MCF 10A (cell line): ENCODE measurements at places on chromosomes 4 and X. TPM values are rescaled to one million over a fixed set of nuclear protein-coding genes. Genes with fewer than 3 reads are reported as not detected.
A peak's percentile ranks its signal among the peaks of the same experiment; 100 is the strongest.

SLC34A2 gene
- total RNA-seq: not detected in 2 replicates

WDR17 gene
- total RNA-seq: 1.3 and 1.5 TPM in 2 replicates

TAF7L gene
- total RNA-seq: 0.21 TPM in 1 of 2 replicates, not detected in the other

PAGE1 gene
- not detected in 2 replicates for total RNA-seq

STBD1 gene
- 3.7 and 5.7 TPM in 2 replicates for total RNA-seq

KIT gene
- total RNA-seq: not detected in 2 replicates

HMX1 gene
- total RNA-seq: not detected in 2 replicates

GRCh38 chr4:36332023-36332781 lies 50.8 kb downstream of the DTHD1 start:
- DNase-seq: no peak

DNA sequence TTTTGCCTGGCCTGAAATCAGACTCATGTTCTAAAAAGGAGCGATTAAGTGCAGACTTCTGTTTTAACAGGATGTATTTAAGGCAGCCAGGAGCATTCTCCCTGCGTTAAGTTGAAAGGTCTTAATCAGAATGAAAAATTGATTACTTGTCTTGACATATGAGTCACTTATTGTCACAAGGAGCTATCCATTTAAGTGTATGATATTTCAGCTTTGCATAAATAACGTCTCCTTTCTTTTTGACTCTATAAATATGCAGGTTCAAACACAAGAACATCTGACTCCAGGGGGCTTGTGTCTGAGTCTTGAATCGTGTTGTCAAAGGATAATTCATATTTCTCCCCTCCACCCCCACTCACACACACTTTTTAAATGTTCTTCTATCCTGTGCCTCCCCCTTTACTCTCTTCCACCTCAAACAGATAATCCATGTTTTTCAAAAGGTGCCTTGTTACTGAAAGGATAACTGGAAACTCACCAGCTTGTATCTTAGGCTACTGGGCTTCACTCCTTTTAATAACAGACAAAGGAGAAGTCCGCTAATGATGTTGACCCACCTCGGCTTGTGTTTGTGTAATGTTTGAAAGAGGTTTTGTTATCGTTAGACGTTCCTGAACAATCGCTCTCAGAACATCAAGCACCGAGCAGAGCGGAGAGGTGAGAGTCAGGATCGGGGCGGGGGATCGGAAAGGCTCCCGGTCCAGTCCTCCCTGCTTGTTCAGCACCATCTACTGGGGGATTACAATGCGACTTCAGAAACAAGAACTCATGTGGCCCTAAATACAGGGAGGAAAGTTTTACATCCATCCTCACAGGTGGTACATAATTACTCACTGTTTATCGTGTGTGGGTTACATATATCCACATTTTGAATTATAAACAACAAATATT lies 107.5 kb upstream of the RPL34 start:
- DNase-seq: no peak

- no peak for DNase-seq
Measured at GRCh38 chr4:52984462-52984881, 122.4 kb downstream of the RASL11B start.

DNA sequence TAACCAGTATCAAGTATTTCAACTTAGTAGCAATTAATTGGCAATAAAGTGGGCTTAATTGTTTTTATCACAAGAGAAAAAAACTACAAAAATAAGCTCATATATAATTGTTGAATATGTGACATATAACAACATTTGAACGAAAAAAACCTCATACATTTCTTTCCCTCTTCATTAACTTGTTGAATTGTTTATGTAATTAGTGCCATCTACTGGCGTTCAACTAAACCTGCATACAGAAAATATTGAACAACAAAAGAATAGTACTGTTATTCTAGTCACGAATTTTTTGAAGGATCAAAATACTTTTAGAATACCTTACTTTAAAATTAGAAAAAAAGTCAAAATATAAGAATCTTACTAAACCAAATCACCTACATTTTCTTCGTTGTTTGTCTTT lies 586.5 kb upstream of the FTHL17 start:
- DNase-seq: peak; percentile 42

- DNase-seq: no peak
Measured at GRCh38 chrX:44253575-44253942, 89.9 kb downstream of the EFHC2 start.

DNA sequence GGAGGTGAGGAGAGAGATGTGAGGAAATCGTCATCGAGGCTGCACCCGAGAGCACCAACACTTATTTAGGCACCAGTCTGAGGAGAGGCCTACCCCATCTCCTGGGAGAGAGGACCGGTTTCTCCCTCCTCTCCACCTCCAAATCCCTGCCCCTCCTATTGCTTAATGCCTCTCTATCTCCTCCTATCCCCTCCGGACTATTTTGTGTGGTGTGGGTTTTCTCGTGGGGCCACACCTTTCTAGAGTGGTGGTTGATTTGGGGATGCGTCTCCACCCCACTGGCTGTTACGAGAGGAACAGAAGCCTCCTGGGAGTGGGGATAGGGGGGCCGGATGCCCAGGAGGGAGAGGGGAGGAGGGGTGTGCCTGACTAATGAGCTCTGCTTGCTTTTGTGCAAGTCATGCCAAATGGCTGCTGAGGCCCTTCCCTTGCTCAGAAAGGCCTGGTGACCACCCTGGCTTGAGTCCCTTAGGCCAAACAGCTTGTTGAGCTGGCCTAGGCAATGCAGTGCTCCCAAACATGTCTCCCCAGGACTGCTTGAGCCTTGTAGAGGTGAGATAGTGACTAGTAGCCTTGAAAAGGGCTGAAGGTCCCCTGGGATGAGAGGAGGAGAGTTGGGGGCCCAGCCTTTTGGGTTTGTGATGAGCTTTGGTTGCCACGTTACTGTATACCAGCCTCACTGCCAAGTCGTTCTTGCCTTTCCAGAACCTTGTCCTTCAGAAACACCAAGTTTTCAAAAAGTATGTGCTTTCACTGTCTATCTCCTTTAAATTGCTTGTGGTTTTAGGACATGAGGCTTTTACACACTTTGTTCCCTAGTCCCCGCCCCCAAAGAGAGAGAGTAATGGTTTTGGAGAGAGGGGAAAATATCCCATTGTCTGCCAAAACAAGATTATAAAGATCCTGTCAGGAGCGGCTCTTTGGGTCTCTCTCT lies 1.2 kb downstream of the MSN start:
- peak; percentile 85 for DNase-seq

DNA sequence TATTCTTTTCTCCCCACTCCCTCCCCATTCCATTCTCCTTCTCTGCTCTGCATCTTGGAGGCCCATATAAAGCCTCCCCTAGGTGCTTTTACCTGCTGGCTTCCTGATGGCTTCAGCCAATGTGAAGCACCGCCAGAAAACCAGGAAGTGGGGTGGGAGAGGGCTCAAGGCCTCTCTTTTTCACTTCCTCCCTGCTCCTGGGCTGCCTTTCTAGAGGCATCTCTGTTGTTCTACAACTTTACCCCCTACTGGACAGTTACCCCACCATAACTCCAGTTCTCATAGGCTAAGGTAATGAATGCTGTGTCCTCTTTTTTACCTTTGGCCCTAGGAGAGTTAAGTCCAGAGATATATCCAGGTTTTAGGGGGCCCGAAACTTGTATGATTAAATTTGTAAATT lies 62.4 kb upstream of the PPARGC1A start:
- no peak for DNase-seq

- no peak for DNase-seq
Measured at GRCh38 chrX:133709501-133709900, 275.9 kb downstream of the GPC3 start.

- DNase-seq: no peak
Measured at GRCh38 chrX:338836-339400, 20.3 kb upstream of the GTPBP6 start.

DNA sequence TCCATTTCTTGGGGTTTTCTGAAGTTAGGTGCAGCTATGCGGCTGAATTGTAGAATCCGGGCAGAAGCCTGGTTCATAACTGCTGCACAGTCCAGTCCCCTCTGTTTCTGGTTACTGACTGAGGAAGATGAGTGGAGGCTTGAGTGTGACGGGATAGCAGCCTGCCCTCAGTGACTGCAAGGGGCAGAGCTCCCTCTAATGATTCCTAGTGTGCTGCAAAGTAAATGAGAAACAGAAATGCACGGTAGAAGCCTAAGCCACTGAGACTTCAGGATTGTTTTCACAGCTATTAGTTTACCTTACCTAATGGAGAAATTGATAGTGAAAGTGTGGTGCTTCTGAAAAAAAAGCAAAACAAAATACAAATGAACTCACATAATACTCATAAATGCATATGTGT lies 189.2 kb downstream of the GPM6A start:
- DNase-seq: no peak

DNA sequence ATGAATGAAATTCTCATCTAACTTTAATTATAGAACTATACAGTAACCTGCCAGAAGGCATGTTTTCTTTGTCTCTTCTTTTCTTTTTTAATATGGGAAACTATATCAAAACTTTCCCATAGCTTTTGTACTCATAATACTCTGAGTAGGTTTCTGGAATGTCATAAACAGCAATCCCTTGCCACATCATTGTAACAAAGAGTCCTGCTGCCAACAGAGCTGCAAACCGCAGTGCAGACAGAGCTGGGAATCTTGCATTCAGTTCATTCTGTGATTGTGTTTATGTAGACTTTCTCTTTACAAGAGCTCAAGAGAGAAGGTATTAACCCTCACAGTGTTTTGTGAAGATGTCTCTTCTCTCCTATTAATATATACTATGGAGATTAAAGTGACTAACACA lies 304.4 kb upstream of the SLIT2 start:
- DNase-seq: peak; percentile 75

DNA sequence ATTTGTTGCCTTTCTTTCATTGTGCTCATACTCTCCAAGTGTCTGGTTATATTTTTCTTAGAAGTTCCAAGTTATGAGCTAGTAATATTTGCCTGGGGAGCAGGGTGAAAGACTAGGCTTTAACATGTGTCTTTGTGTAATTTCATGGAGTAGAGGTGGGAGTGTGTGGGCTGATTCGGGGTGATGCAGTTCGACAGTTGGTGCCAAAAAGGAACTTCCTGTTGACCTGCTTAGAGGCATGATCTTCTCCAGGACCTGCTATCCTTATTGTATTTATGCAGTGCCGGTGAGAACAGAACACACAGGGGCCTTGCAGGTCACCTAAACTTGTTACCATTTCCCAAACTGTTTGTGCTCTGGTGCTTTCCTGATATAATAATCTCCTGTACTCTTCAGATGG lies 21.2 kb downstream of the USP53 start:
- DNase-seq: peak; percentile 10

GRCh38 chr4:173213296-173213695 lies 44.7 kb downstream of the GALNT7 start:
- DNase-seq: peak; percentile 48

DNA sequence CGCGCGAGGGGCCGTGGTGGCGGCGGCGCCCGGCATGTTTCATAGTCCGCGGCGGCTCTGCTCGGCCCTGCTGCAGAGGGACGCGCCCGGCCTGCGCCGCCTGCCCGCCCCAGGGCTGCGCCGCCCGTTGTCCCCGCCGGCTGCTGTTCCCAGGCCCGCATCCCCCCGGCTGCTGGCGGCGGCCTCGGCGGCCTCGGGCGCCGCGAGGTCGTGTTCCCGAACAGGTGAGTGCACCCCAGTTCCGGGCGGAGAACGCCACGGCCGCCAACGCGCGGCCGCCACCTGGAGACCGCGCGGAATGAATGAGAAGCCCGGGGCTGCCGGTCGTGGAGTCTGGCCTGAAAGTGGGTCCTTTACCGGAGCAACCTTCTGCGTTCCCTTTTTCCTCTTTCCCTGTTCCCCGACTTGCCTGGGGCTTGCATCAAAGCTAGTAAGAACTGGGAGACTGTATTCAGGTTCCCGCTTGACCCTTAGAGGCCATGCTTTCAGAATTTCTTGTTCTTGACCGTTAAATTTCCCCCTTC lies 429 bp downstream of the NOCT start:
- DNase-seq: peak; percentile 46

DNA sequence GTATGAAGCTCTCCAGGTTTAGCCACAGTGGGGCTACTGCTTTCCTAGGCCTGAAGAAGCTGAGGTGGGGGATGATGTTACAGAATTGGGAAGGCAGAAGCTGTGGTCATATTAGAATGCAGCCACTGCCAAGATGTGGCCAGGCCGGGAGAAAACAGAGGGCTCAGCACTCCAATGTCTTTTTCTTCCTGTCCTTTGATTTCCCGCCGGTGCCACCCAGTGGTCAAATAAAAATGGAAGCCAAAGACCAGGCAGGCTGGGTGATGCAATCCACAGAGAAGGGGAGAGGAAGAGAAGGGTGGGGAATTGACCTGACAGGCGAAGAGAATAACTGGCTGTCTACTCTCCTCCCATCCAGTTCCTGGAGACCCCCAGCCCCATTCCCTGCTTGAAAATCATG lies 94.9 kb upstream of the SHISA3 start:
- DNase-seq: peak; percentile 69

DNA sequence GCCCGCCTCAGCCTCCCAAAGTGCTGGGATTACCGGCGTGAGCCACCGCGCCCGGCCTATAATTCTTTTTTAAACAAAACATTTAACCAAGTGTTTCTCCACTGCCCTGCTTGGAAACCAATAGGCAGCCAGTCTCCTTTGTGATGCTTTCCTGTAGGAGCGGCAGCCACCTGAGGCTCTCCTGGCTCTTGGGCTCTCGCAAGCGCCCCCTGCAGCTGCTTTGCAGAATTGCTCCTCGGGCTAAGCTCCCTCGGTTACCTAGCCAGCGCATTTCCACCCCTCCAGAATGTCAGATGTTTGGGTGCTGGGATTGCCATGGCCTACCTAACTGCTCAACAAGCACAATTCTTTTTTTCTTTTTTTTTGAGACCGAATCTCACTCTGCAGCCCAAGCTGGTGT lies 7.7 kb downstream of the S100P start:
- DNase-seq: no peak

GRCh38 chrX:131763674-131764073 lies 219.8 kb downstream of the OR13H1 start:
- DNase-seq: peak; percentile 90

DNA sequence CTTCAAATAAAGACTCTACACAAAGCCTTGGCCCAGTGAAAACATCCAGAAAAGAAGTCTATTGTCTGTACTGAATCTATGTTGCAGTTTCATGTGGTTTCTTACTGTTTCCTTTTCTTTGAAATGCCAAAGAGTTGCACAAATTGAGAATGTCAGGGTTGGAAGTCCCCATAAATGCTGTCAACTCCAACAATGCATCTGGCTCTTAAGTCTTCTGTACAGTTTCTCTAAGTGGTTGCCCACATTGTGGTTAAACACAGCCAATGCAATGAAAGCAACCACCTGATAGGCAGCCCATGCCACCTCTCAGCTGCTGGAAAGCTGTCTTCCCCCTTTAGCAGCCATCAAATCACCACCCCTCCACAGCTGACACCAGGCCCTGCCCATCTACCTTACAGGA lies 67.2 kb upstream of the C1GALT1C1 start:
- no peak for DNase-seq
